ENCODE measurements at places on chromosomes 6 and 20. TPM values are rescaled to one million over a fixed set of nuclear protein-coding genes. Genes with fewer than 3 reads are reported as not detected.

GRCh38 chr20:47785854-47786764, 828 bp upstream of the SULF2 start:
- peak; percentile 98 for DNase-seq
- H3K4me1 ChIP-seq: peaks cover 12% of the 10 kb centered on the region
- peaks cover 77% of the 10 kb centered on the region for H3K27me3 ChIP-seq
- H3K4me3 ChIP-seq: peak overlapping the region; percentile 65

DNA sequence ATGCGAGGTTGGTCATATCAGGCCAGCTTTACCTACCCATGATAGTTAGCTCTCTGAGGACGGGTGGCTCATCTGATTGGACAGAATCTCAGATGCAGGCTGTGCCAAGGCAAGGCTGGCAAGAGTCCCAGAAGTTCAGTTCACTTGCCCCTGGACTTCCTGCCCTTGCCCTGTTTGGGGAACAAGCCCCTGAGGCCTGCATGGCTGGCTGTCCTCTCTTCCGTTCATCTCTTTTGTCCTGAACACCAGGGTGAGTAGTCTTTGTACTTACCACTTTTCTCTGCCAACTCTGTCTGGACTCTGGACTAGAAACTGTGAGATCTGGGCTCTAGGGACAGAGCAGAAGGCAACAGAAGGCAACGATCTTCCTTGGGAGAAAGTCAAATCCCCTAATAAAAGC, 769.9 kb downstream of the QKI start:
- H3K27ac ChIP-seq: no peak overlapping the region
- no peaks in the 10 kb centered on the region for H3K4me1 ChIP-seq
- no peaks in the 10 kb centered on the region for H3K36me3 ChIP-seq
- DNase-seq: no peak

The WFDC5 gene
- not detected for total RNA-seq

- H3K27ac ChIP-seq: no peak overlapping the region
- H3K27me3 ChIP-seq: no peaks in the 10 kb centered on the region
- H3K4me1 ChIP-seq: peaks cover 14% of the 10 kb centered on the region
- H3K4me3 ChIP-seq: peak overlapping the region; percentile 87
- DNase-seq: peak; percentile 97
- peaks cover 26% of the 10 kb centered on the region for H3K36me3 ChIP-seq
Measured at GRCh38 chr20:62804021-62804626, 511 bp upstream of the OGFR start.

DNA sequence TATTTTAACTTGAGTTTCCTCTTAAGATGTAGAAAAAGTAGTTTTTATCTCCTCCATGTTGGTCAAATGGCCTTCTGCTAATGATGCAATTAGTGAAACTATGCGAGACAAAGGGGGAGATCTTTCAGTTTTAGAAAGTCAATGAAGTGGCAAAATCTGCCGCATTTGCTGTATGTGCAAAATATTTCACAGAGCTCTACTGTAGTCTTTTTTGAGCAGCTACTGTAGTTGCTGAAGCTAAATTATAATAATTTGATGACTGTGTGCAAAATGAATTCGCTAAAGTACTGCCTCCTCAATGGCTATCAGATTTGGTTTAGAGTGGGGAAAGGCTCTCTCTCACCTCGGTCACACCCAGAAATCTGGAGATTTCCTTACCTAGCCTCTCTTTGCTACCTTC, 267.6 kb upstream of the ZFP64 start:
- peaks cover 5% of the 10 kb centered on the region for H3K4me1 ChIP-seq
- no peak overlapping the region for H3K27ac ChIP-seq
- no peak for DNase-seq

DNA sequence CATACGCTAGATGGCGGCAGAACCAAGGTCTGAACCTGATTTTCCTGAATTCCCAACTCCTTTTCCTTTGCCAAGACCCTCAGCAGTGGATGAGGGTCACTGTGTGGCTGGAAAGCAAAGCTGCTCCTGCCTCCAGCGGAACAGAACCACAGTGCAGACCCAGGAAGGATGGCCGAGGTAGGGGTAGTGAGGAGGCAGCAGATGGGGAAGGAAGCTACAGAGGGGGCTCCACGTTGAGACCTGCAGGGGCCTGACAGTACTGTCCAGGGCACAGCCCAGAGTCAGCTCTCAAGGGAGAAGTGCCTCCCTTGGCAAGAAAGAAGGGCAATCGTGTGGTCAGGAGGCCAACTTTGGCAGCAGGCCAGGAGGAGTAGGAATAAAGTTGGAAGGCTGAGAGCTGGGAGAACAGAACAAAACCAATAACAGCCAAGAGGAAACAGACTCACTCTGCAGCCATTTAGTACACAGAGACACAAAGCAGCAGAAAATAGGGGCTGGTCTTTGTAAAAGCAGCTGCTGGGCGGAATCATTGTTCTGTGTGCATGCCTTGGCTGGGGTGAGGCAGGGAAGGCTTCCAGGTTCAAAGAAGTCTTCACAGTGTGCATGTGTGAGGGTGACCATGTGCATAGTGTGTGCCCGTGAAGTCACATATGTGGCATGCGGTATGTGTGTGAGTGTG, 3.1 kb downstream of the GABRR2 start:
- peaks cover 28% of the 10 kb centered on the region for H3K4me1 ChIP-seq
- no peak overlapping the region for H3K4me3 ChIP-seq
- DNase-seq: peak; percentile 72
- peaks cover 27% of the 10 kb centered on the region for H3K27me3 ChIP-seq

The PRR18 gene
- total RNA-seq: 0.29 TPM

- H3K27ac ChIP-seq: no peak overlapping the region
- H3K4me1 ChIP-seq: no peaks in the 10 kb centered on the region
- no peaks in the 10 kb centered on the region for H3K36me3 ChIP-seq
- H3K4me3 ChIP-seq: no peak overlapping the region
- H3K27me3 ChIP-seq: no peaks in the 10 kb centered on the region
Measured at GRCh38 chr6:54099225-54099624, 12.0 kb upstream of the MLIP start.

DNA sequence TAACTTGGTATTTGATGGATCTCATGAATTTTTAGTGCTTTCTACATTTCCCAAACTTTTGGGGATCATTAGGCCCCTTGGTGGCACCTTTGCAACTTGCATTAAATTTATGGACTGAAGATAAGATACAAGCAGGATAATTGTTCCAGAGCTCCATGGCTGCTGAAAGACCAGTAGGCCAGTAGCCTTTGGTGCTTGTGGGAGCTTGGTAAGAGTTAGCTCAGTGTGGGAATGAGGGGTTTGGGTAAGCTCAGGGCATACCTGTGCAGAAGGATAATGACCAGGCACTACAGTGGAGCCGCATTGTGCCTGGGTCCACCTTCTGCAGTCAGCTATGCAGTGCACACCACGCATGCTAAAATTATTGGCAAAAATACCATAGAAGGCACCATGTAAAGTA, 240.5 kb upstream of the SUPT3H start:
- DNase-seq: peak; percentile 32
- no peaks in the 10 kb centered on the region for H3K36me3 ChIP-seq
- H3K27me3 ChIP-seq: no peaks in the 10 kb centered on the region

DNA sequence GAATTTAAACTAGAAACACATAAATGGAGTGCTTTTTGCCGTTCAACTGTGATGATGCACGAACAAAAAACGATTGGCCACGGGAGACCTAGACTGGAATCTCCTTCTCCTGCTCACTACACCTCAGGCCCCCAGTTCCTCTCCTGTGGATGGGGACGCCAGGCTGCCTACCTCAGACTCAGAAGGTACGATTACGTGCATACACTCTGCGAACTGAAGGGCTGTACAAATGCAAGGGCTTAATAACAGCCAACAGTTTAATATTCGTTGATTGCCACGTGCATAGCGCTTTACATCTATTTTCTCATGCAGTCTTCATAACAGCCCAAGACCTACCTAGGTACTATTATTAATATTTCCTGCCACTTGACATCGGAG, 495 bp upstream of the ARMC2 start:
- DNase-seq: peak; percentile 19
- peaks cover 9% of the 10 kb centered on the region for H3K4me1 ChIP-seq
- no peaks in the 10 kb centered on the region for H3K27me3 ChIP-seq
- peak overlapping the region; percentile 76 for H3K27ac ChIP-seq
- no peaks in the 10 kb centered on the region for H3K36me3 ChIP-seq

- peak; percentile 13 for DNase-seq
- no peaks in the 10 kb centered on the region for H3K27me3 ChIP-seq
- no peak overlapping the region for H3K27ac ChIP-seq
- H3K4me1 ChIP-seq: no peaks in the 10 kb centered on the region
- H3K36me3 ChIP-seq: no peaks in the 10 kb centered on the region
Measured at GRCh38 chr20:62873280-62873679, 11.7 kb upstream of the TCFL5 start.

DNA sequence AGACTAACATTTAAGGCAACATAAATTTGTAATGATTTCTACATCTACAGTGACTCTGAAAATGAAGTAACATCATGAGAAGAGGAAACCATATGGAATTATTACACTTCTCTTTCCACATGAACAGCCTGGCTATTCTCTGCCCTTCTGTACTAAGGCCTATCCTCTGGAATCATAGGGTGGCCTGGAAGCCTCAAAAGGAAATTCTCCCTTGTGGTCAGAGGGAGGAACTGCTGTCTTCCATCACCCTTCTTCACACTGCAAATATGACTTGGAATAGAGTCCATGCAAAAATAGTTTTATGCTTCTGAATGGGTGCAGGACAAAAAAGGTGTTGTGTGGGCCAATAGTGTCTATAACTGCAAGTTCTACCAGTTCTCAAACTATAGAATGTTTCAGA, 44.6 kb upstream of the SH3BGRL2 start:
- DNase-seq: peak; percentile 48
- no peak overlapping the region for H3K4me3 ChIP-seq
- no peaks in the 10 kb centered on the region for H3K4me1 ChIP-seq
- H3K36me3 ChIP-seq: no peaks in the 10 kb centered on the region
- no peaks in the 10 kb centered on the region for H3K27me3 ChIP-seq

The ABHD12 gene
- total RNA-seq: 35.1 TPM

GRCh38 chr20:48649868-48650267, 177.9 kb downstream of the PREX1 start:
- H3K36me3 ChIP-seq: peaks cover 5% of the 10 kb centered on the region
- DNase-seq: peak; percentile 80
- H3K27ac ChIP-seq: no peak overlapping the region

DNA sequence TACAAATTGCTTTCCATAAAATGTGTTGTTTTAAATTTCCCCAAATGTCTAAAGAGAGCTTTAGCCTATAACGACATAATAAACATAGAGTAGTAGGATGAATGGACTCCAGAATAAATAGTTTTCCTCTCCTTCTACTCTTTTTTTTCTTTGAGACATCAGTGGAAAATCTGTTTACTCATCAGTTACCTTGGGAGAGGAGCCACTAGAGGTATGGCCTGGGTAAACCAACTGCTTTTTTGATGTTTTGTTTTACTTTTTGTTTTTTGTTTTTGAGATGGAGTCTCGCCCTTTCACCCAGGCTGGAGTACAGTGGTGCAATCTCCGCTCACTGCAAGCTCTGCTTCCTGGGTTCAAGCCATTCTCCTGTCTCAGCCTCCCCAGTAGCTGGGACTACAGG, 8.3 kb upstream of the TGM3 start:
- H3K4me3 ChIP-seq: no peak overlapping the region
- H3K36me3 ChIP-seq: no peaks in the 10 kb centered on the region
- no peaks in the 10 kb centered on the region for H3K27me3 ChIP-seq
- no peaks in the 10 kb centered on the region for H3K4me1 ChIP-seq

GRCh38 chr6:50141100-50141499, 91.4 kb upstream of the DEFB112 start:
- H3K4me1 ChIP-seq: no peaks in the 10 kb centered on the region
- H3K4me3 ChIP-seq: no peak overlapping the region
- no peaks in the 10 kb centered on the region for H3K27me3 ChIP-seq
- DNase-seq: no peak
- H3K27ac ChIP-seq: no peak overlapping the region
